Osteocyte (in vitro differentiated cells): ENCODE measurements at places on chromosomes 4 and X.
A peak's percentile ranks its signal among the peaks of the same experiment; 100 is the strongest.

DNA sequence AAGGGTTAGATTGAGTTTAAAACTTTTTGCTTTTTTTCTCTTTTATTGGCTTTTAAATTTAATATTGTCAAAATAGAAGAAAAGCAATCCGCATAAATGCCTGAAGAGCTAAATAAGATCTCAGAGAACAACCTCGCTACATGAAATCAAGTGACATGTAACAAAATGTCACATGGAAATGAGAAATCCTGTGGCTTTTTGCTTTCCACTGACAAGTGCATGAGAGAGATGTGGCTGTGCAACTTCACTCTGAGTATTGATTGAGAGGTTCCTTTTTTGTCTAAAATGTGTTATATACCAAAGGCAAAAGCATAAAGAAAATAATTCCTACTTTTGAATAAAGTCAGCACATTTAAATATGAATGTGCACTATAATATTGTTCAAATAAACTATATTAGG is 263.5 kb downstream of the MAPK10 start:
- H3K27ac ChIP-seq, result no peak overlapping the region
- H3K27me3 ChIP-seq, result no peaks in the 10 kb centered on the region
- H3K4me1 ChIP-seq, result peaks cover 6% of the 10 kb centered on the region
- no peak overlapping the region for H3K4me3 ChIP-seq

- H3K27ac ChIP-seq, result no peak overlapping the region
- no peak for DNase-seq
- H3K4me3 ChIP-seq, result no peak overlapping the region
These were observed 31.1 kb upstream of the CYLC1 start for GRCh38 chrX:83829874-83830273.

DNA sequence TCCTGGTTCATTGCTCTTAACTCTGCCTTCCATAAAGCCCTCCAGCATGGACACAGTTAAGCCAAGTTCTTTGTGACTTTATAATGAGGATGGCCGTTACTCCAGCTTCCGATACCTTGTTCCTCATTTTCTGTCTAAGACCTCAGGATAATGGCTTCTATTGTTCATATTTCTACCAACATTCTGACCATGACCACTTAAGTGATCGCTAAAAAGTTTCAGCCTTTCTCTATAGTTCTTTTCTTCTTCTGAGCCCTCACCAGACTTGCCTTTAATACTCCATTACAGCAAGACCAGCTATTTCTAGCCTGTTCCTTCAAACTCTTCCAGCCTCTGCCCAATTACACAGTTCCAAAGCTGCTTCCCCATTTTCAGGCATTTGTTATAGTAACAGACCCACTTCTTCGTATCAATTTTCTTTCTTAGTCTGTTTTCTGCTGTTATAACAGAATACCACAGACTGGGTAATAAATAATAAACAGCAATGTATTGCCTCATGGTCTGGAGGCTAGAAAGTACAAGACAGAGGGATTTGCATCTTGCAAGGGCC is 12.3 kb downstream of the RNF175 start:
- H3K4me1 ChIP-seq, result peaks cover 12% of the 10 kb centered on the region
- no peak for DNase-seq
- no peak overlapping the region for H3K27ac ChIP-seq
- H3K27me3 ChIP-seq, result peaks cover 13% of the 10 kb centered on the region
- H3K4me3 ChIP-seq, result no peak overlapping the region
- H3K36me3 ChIP-seq, result no peaks in the 10 kb centered on the region

- no peak overlapping the region for H3K4me3 ChIP-seq
- H3K27me3 ChIP-seq, result no peaks in the 10 kb centered on the region
- no peak overlapping the region for H3K27ac ChIP-seq
- no peak for DNase-seq
- peaks cover 2% of the 10 kb centered on the region for H3K36me3 ChIP-seq
- H3K4me1 ChIP-seq, result peaks cover 25% of the 10 kb centered on the region
These were observed 296.3 kb downstream of the PCDH7 start for GRCh38 chr4:31016322-31017061.

- H3K4me1 ChIP-seq, result peaks cover 29% of the 10 kb centered on the region
- H3K27ac ChIP-seq, result no peak overlapping the region
- no peaks in the 10 kb centered on the region for H3K36me3 ChIP-seq
- no peak for DNase-seq
- H3K27me3 ChIP-seq, result no peaks in the 10 kb centered on the region
- no peak overlapping the region for H3K4me3 ChIP-seq
These were observed 11.4 kb downstream of the TMSB4X start for GRCh38 chrX:12986164-12986779.

- H3K4me3 ChIP-seq, result no peak overlapping the region
- H3K36me3 ChIP-seq, result no peaks in the 10 kb centered on the region
- H3K27ac ChIP-seq, result peak overlapping the region; percentile 67
- H3K4me1 ChIP-seq, result peaks cover 26% of the 10 kb centered on the region
- no peaks in the 10 kb centered on the region for H3K27me3 ChIP-seq
These were observed 52.1 kb downstream of the NDST3 start for GRCh38 chr4:118086344-118086743.

GRCh38 chr4:54802336-54802735 is 144.6 kb downstream of the KIT start:
- H3K4me3 ChIP-seq, result no peak overlapping the region
- no peaks in the 10 kb centered on the region for H3K36me3 ChIP-seq
- peaks cover 30% of the 10 kb centered on the region for H3K27me3 ChIP-seq
- no peak for DNase-seq

DNA sequence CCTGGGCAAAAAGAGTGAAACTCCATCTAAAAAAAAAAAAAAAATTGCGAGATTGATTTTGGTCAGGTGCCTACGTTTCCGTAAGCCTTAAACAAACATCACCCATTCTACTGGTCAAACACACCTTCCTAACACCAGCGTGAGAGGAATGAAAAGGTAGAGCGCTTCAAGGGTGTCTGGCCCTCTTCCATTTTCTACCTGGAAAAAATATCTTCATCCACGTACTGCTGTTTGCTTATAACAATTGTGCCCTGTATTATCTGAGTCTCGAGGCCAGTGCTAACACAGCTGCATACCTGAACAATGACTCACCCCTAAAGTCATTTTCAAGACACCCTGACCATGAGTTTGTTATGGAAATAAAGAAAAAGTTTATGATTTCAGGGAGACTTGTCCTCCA is 13.9 kb downstream of the TMSB4X start:
- no peaks in the 10 kb centered on the region for H3K36me3 ChIP-seq
- H3K27ac ChIP-seq, result no peak overlapping the region
- H3K27me3 ChIP-seq, result no peaks in the 10 kb centered on the region
- DNase-seq, result no peak

DNA sequence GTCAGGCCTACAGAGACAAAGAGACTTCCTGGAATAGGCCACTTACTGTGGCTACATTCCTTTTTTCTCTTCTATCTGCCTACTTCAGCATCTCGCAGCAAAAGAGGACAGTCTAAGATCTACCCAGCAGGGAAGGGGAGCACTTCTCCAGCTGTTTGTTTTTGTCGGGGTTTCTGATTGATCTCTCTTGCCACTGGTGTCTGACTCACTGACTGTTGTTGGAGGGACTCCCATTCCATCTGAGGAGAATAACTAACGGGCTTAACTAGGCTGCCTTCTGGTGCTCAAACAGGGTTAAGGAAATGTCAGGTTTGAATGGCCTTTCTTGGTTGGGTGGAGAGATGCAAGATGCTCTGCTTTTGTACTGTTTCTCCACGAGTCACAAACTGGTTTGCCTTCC is 100.2 kb upstream of the TMEM164 start:
- H3K4me1 ChIP-seq, result no peaks in the 10 kb centered on the region
- H3K27ac ChIP-seq, result no peak overlapping the region
- H3K27me3 ChIP-seq, result peaks cover 69% of the 10 kb centered on the region
- DNase-seq, result no peak

DNA sequence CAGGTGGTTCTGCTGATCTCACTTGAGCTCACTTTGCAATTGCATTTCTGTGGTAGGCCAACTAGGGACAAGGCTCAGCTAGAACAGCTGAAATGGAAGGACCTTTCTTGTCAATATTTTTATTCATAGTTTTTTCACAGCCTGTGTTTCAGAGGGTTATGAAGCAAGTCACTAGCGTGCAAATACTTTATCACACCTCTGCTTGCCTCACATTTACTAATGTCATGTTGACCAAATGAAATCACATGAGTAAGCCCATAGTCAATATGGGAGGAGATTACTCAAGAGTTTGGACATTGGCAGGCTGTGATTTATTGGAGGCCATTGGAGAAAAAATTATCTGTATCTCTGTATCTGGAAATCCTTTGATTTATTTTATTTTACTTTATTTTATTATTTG is 628.3 kb upstream of the EPHA5 start:
- H3K4me3 ChIP-seq, result no peak overlapping the region
- H3K36me3 ChIP-seq, result no peaks in the 10 kb centered on the region
- DNase-seq, result no peak
- no peak overlapping the region for H3K27ac ChIP-seq
- H3K27me3 ChIP-seq, result no peaks in the 10 kb centered on the region
- H3K4me1 ChIP-seq, result peaks cover 10% of the 10 kb centered on the region

- no peak for DNase-seq
- H3K4me3 ChIP-seq, result no peak overlapping the region
- no peaks in the 10 kb centered on the region for H3K36me3 ChIP-seq
These were observed 168.2 kb downstream of the ZNF518B start for GRCh38 chr4:10288830-10289537.

DNA sequence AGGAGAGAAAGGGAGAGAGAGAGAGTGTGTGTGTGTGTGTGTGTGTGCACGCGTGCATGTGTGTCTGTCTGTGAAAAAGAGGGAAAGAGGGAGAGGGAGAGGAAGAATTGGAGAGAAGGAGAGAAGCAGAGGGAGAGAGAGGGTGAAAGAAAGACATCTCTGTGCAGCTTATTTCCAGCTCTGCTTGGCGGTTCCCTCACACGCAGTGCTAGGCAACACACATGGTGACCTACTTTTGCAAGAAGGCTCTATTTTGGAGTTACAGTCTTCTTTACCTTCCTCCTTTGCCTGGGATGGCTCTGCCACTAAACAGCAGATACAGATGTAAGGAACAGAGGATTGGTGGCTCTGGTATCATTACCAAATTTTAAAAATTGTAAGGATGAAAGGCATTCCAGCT is 40.1 kb downstream of the SLC16A2 start:
- H3K4me3 ChIP-seq, result no peak overlapping the region
- H3K36me3 ChIP-seq, result no peaks in the 10 kb centered on the region
- peaks cover 5% of the 10 kb centered on the region for H3K4me1 ChIP-seq

- no peak overlapping the region for H3K4me3 ChIP-seq
- DNase-seq, result no peak
- no peak overlapping the region for H3K27ac ChIP-seq
- no peaks in the 10 kb centered on the region for H3K4me1 ChIP-seq
- H3K36me3 ChIP-seq, result peaks cover 30% of the 10 kb centered on the region
These were observed 58.4 kb upstream of the MSANTD1 start for GRCh38 chr4:3190549-3190948.

- H3K4me3 ChIP-seq, result no peak overlapping the region
- peaks cover 2% of the 10 kb centered on the region for H3K27me3 ChIP-seq
- no peaks in the 10 kb centered on the region for H3K36me3 ChIP-seq
- no peaks in the 10 kb centered on the region for H3K4me1 ChIP-seq
These were observed 27.5 kb downstream of the ENPEP start for GRCh38 chr4:110503270-110504083.

DNA sequence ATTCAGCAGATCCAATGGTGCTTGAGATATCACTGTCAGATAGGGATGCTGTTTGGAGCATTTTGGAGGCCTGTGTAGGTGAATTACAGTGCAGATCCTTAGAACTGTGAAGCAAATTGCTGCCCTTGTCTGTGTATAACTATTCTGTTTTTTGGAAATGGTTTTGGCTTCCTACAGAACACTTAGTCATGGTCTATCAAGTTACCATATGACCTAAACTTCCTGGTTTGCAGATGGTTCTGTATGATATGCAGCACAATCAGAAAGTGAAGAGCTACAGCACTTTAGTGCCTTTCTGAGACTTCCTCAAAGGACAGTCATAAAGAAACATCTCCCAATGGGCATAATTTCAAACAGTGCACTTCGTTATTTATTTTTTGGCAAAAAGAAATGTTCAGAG is 688.6 kb downstream of the SH3BGRL start:
- DNase-seq, result no peak
- no peaks in the 10 kb centered on the region for H3K4me1 ChIP-seq
- H3K27ac ChIP-seq, result no peak overlapping the region

DNA sequence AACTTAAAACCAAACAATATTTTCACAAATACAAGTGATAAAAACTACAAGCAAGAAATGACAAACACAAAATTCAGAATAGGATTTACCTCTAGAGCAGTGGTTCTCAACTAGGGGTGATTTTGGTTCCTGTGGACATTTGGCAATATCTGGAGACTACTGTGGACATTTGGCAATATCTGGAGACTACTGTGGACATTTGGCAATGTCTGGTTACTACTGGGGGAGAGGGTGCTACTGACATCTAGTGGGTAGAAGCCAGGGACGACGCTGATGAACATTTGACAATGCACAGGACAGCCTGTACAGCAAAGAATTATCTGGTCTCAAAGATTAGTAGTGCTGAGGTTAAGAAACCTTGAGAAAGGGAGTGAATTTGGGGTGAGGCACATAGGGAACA is 169.8 kb downstream of the CLCN4 start:
- no peaks in the 10 kb centered on the region for H3K36me3 ChIP-seq
- H3K27ac ChIP-seq, result peak overlapping the region; percentile 11
- H3K4me1 ChIP-seq, result peaks cover 23% of the 10 kb centered on the region
- no peak overlapping the region for H3K4me3 ChIP-seq
- H3K27me3 ChIP-seq, result no peaks in the 10 kb centered on the region

GRCh38 chr4:14217401-14217800 is 589.9 kb upstream of the BOD1L1 start:
- H3K27me3 ChIP-seq, result peaks cover 25% of the 10 kb centered on the region
- H3K36me3 ChIP-seq, result no peaks in the 10 kb centered on the region
- no peak overlapping the region for H3K27ac ChIP-seq

GRCh38 chr4:130056286-130056685 is 960.3 kb downstream of the C4orf33 start:
- DNase-seq, result no peak
- H3K36me3 ChIP-seq, result peaks cover 3% of the 10 kb centered on the region
- peaks cover 7% of the 10 kb centered on the region for H3K4me1 ChIP-seq
- H3K27ac ChIP-seq, result no peak overlapping the region
- H3K4me3 ChIP-seq, result no peak overlapping the region
- H3K27me3 ChIP-seq, result no peaks in the 10 kb centered on the region

DNA sequence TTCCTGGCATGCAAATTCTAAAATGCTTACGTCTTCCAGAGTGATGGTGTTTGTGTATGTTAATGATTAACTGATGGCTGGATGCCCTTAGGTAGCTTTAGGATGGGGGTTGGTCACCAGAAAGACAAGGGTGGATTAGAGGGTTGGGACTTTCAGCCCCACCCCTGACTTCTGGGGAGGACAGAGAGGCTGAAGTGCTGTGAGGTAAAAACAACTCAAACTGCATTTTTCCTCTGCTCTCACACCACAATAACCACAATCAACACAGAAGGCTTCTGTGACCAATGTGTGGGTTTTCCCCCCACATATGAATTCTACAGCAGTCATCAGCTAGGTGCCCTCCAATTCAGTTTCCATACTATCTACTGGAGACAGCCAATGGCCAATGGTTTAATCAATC is 18.7 kb upstream of the DDIT4L start:
- H3K36me3 ChIP-seq, result no peaks in the 10 kb centered on the region
- H3K4me1 ChIP-seq, result peaks cover 2% of the 10 kb centered on the region
- H3K27ac ChIP-seq, result no peak overlapping the region
- H3K27me3 ChIP-seq, result peaks cover 38% of the 10 kb centered on the region

GRCh38 chr4:8451440-8452182 is 11.0 kb downstream of the TRMT44 start:
- H3K36me3 ChIP-seq, result peaks cover 29% of the 10 kb centered on the region
- no peaks in the 10 kb centered on the region for H3K27me3 ChIP-seq
- no peak overlapping the region for H3K27ac ChIP-seq
- no peaks in the 10 kb centered on the region for H3K4me1 ChIP-seq
- no peak overlapping the region for H3K4me3 ChIP-seq
- DNase-seq, result no peak

GRCh38 chrX:77693594-77693993 is 92.4 kb downstream of the ATRX start:
- H3K36me3 ChIP-seq, result peaks cover 5% of the 10 kb centered on the region
- H3K4me1 ChIP-seq, result peaks cover 3% of the 10 kb centered on the region
- no peaks in the 10 kb centered on the region for H3K27me3 ChIP-seq
- no peak overlapping the region for H3K27ac ChIP-seq
- no peak for DNase-seq
